ENCODE measurements at places on chromosomes 11 and 22. TPM values are rescaled to one million over a fixed set of nuclear protein-coding genes. Genes with fewer than 3 reads are reported as not detected.

The C11orf91 gene
- not detected for total RNA-seq

The SLC22A25 gene
- not detected for total RNA-seq

The PRAME gene
- not detected for total RNA-seq

The PHLDB1 gene
- total RNA-seq = 2.7 TPM

The RIMBP3B gene
- 0.35 TPM for total RNA-seq

The TRPC6 gene
- total RNA-seq = not detected

The AGBL2 gene
- total RNA-seq = 5.6 TPM

The OR5A2 gene
- not detected for total RNA-seq

The TRIM51 gene
- total RNA-seq = not detected

The OR51I1 gene
- not detected for total RNA-seq

The CCDC88B gene
- 58.4 TPM for total RNA-seq

The OR51B2 gene
- total RNA-seq = not detected

The PRDM11 gene
- 0.61 TPM for total RNA-seq

The ZFP91 gene
- 35.7 TPM for total RNA-seq

The HEPN1 gene
- not detected for total RNA-seq

Data from activated CD4-positive, alpha-beta T cell treated with anti-CD3 and anti-CD28 coated beads for 36 hours (primary cell).